A549 treated with DMSO at 1 μM for 4 hours (cell line): ENCODE measurements at places on chromosomes 3 and 15. TPM values are rescaled to one million over a fixed set of nuclear protein-coding genes. Genes with fewer than 3 reads are reported as not detected.

Gene PPP1R14D
- total RNA-seq = 0.19 to 0.35 TPM (median 0.28 TPM) in 3 of 5 replicates, not detected in the others

Gene ATP13A5
- not detected in 5 replicates for total RNA-seq

Gene GPR62
- total RNA-seq = 0.06 TPM in 1 of 5 replicates, not detected in the others

Gene RPP14
- 11.5 to 21.2 TPM (median 11.8 TPM) in 5 replicates for total RNA-seq

Gene GOLGA8J
- total RNA-seq = 0.10 TPM in 1 of 5 replicates, not detected in the others

Gene PRTG
- total RNA-seq = 8.8 to 12.5 TPM (median 10.8 TPM) in 5 replicates

Gene TMEM158
- total RNA-seq = 15.8 to 30.6 TPM (median 22.0 TPM) in 5 replicates

Gene MYRIP
- total RNA-seq = not detected in 5 replicates
